ENCODE measurements at places on chromosomes 5 and 9.
A peak's percentile ranks its signal among the peaks of the same experiment; 100 is the strongest.

- DNase-seq, result no peak
Measured at GRCh38 chr5:390623-391491, 52.1 kb upstream of the EXOC3 start.

- DNase-seq, result no peak
Measured at GRCh38 chr9:7816021-7816420, 16.4 kb upstream of the DMAC1 start.

GRCh38 chr9:99720455-99721050 lies 101.1 kb upstream of the NR4A3 start:
- no peak for DNase-seq

DNA sequence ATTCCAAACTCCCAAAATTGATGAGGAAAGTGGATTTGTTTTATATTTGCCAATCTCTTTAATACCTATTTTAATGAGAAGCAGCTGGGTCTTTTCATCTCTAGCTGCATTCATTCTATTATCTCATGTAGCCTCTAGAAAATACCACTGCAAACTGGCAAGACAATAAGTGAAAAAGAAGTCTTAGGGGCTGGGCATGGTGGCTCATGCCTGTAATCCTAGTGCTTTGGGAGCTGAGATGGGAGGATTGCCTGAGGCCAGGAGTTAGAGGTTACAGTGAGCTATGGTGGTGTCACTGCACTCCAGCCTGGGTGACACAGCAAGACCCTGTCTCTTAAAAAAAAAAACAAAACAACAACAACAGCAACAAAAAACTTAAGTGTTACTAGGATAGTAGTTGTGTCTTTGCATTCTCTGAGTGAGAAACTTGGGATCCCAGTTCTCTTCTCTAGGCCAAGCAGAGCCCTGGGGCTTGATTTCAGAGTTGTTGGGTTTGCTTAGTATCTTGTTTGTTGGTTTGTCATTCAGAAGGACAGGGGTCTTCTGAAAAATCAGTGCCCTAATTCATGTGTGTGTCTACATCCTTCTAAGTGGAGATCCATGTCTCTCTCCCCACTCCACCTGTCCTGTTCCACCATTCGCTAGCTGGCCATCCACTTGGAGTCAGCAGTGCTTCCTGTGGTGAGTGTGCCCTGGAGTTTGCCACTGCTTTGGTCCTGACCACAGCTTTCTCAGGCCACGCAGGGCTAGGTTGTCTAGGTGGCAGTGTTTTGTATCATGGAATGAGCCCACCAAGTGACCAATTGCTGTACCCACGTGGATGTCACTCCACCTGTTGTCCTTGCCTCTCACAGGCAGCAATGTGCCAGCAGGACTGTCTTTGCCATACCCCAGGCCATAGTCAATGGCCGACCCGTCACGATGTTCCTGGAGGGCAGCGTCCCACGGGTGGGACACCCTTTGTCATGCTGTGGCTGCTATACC lies 19.5 kb downstream of the MARCHF6 start:
- no peak for DNase-seq

- peak; percentile 12 for DNase-seq
Measured at GRCh38 chr9:121071756-121072421, 2.9 kb upstream of the CNTRL start.

- DNase-seq, result no peak
Measured at GRCh38 chr5:159944056-159944600, 27.8 kb downstream of the ADRA1B start.

- no peak for DNase-seq
Measured at GRCh38 chr9:13677801-13678200, 398.3 kb upstream of the MPDZ start.

DNA sequence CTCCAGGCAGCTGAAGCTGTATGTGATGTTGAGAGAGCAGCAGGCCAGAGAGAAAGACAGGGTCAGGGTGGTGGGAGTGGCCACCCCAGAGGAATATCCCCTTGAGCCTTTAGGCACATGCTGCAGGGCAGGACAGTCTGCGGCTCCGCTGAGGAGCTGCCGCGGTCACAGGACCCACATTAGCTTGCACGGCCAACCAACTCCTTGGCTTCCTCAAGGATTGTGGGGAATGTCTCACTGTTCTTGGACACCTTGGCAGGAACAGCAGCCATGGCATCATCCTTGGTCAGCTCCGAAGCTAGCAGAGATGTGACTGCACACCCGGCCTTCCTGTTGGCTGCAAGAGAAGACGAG lies 27.8 kb downstream of the PCDHGC5 start:
- no peak for DNase-seq

- DNase-seq, result no peak
Measured at GRCh38 chr9:36263683-36264082, 5.4 kb upstream of the GNE start.

- no peak for DNase-seq
Measured at GRCh38 chr9:91001146-91001611, 199.6 kb downstream of the SYK start.

GRCh38 chr9:63817622-63818518 lies 1467.1 kb downstream of the FOXD4L5 start:
- DNase-seq, result peak; percentile 45

DNA sequence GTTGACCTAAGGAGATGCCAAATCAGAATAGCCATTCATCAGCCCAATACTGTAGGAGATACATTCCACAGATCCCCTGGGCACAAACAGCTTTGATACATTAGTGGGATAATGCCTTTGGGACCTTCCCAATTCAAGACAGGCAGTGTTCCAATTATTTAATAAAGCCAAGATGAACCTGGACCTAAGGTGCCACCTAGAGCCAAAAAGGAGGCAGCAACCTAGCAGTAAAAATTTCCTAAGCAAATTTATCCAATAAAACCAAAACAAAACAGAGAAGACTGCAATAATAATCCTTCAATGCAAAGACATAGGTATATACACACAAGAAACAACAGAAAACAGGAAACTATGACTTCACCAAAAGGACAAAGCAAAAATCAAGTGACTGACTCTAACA lies 253.0 kb downstream of the HINT1 start:
- DNase-seq, result no peak

DNA sequence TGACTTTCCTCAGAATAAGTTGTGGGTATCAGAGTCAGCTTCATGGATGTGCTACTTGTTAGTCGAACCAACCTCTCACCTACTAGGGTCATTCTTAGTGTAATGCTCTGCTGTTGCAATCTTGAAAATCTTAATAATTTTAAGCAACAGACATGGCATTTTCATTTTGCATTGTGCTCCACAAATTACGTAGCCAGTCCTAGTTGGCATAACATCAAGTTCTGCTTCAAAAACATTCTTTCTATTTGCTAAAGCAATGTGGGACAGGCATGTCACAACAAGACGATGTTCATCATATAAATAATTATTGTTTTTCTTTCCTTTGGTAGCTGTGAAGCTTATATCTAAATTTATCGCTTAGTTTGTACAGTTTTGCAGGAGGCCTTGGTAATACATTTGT lies 39.3 kb upstream of the CDH12 start:
- DNase-seq, result no peak

GRCh38 chr5:170749911-170750431 lies 33.6 kb upstream of the GABRP start:
- DNase-seq, result no peak

- DNase-seq, result no peak
Measured at GRCh38 chr5:83549674-83550073, 78.1 kb downstream of the VCAN start.

DNA sequence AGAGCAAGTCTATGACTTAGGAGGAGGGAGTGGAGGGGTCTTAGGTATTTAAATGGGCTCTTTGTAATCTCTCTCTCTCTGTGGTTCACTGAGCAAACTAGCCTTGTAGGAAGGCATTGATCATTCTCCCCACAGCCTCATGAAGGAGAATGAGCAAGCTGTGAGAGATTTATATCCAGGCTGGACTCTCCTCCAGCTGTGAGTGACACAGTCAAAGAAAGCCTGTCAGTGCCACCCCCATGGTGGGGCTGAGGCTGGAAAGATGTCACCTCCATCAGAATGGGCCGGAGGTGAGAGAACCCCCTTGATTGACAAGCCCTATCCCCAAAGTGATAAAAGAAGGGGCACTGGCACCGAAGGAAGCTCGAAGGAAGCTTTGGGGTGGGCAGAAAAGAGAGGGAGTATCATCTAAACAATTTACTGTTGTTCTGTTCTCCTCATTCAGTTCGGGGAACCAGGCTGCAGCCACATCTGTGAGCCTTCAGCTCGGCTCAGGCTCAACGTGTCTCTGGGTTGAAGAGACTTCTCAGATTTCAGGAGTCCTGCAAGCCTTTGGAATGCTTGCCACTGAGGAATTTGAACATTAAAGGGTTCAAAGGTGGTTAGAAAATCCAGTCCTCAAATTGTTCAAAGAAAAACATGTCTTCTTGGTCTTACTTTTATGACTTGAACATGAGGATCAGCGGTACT lies 538.2 kb upstream of the ZNF462 start:
- DNase-seq, result no peak

GRCh38 chr5:37662362-37662761 lies 177.5 kb downstream of the GDNF start:
- DNase-seq, result no peak

DNA sequence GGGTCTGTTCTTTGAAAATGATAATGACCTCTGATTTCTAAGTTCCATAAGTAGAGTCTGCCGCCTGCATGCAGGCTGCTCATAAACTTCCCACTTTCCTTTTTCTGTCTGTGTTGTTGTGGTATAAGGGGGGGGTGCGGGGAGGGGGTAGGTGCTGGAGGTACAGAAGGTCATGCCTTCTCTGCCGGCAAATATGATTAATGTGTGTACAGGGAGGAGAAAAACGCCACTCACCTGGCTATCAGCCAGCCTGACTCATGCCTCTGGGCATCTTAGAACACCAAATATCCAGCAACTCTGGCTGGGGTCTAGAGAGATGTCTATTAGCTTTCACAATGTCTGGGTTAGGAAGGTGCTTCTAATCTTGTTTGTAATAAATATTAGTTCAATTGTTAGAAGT lies 128.3 kb downstream of the EFNA5 start:
- no peak for DNase-seq

DNA sequence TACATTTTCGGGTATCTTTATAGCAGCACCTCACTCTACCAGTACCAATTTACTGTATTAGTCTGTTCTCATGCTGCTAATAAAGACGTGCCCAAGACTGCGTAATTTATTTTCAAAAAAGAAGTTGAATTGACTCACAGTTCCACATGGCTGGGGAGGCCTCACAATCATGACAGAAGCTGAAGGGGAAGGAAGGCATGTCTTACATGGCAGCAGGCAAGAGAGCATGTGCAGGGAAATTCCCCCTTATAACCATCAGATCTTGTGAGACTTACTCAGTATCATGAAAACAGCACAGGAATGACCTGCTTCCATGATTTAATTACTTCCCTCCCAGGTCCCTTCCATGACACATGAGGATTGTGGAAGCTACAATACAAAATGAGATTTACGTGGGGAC lies 602.6 kb upstream of the DAB2 start:
- no peak for DNase-seq

DNA sequence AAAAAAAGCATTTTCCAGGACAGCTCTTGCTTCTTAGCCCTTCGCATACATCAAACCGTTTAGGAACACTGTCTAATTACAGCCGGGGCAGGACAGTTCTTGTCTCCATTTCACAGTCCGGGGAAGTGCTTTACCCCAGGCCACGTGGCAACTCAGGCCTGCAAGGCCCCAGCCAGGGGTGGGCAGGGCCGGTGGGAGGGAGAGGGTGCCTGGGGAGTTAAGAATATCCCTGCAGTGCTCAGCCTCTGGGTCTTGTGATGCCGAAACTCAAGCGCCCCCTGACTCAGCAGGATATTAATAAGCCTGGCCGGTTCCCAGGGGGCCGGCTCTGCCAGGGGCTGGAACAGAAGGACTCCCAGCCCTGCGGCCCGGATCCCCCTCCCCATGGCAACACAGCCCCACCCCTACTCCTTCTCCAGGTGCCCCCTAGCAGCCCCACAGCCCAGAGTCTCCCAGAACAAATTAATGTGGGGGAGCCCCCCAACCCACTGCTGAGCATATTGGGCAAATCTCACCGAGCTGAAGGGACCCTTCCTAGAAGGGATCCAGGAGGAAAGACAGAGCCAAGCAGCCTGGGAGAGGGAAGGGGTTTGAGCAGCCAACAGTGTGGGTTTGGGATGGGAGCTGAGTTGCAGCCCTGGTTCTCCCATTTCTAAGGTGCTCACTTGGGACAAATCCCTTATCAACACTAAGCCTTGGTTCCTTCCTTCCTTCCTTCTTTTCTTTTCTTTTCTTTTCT lies 45.3 kb downstream of the PLPP7 start:
- no peak for DNase-seq

GRCh38 chr5:151123897-151124751 lies 33.5 kb downstream of the ANXA6 start:
- DNase-seq, result no peak

DNA sequence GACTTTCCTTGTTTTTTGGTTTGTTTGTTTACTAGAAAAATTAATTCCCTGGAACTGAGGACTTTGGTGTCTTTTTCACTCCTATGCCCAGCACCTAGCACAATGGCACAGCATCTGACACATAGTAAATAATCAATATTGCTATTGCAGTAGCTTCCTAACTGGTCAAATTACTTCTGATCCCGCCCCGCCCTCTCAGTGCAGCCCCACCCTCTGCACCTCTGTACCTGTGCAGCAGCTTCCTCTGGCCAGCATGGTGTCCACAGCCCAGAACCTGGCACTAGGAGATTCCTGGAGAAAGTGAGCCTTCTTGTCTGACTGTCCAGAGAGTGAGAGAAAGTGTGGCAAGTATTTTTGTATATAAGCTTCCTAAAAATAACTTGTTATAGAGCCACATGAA lies 343.2 kb downstream of the ZNF608 start:
- DNase-seq, result no peak

DNA sequence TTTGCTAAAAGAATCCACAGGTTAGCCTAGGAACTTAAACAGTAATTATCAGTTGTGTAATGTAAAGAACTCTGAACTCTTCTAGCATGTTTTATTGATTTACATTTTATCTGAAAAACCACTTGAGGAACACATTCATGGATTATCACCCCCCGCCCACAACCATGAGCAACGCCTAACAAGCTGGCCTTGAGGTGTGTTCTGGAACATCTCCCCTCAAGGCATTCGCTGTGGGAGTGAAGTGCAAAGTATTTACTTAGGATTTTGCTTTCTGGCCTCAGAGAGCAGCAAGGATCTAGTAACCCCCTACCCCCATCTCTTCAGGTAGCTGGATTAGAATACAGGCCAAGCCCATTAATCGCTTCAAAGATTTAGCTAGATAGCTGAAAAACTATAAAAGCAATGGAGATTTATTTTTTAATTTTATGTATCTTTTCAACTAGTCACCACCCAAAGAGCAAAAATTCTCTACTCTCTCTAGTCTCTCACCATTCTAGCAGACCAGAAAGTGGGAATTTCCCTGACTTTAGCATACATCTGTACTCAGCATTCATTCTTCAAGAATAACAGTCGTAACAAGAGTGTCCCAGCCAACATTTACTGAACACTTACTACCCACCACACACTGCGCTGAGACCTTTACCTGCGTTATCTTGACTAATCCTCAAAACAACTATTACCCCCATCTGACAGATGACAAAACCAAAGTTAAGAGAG lies 37.2 kb downstream of the DDX31 start:
- no peak for DNase-seq

GRCh38 chr5:141496038-141496437 lies 7.2 kb downstream of the PCDHGC5 start:
- no peak for DNase-seq

GRCh38 chr5:93589829-93590215 lies 6.8 kb downstream of the NR2F1 start:
- DNase-seq, result no peak

- no peak for DNase-seq
Measured at GRCh38 chr9:83132768-83133167, 69.8 kb upstream of the RASEF start.
